CD4-positive, alpha-beta memory T cell (primary cell): ENCODE measurements at places on chromosomes 16 and 17. TPM values are rescaled to one million over a fixed set of nuclear protein-coding genes. Genes with fewer than 3 reads are reported as not detected.

Gene MCRIP1
- 66.7 TPM for polyA plus RNA-seq

GRCh38 chr16:22857296-22858025, 43.5 kb downstream of the HS3ST2 start:
- no peak for DNase-seq

DNA sequence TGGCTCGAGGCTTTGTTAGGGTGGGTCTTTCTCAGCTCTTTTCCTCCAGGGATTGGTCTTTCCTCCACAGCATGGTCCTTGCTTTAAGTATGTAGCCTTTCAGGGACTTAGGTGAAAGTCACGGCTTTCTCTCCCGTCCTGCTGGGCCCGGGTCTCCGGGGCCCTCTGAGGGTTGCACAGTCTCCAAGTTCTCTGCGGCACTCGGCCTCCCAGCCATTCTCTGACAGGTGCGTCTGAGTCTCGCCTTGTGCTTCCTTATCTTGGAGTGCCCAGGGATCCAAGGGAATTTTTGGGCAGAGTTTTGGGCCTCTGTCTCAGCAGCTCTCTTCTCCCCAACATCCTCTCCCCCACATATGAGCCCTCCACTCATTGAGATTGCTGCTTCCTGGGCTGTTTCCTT, 36.6 kb downstream of the ZNF750 start:
- DNase-seq: no peak

DNA sequence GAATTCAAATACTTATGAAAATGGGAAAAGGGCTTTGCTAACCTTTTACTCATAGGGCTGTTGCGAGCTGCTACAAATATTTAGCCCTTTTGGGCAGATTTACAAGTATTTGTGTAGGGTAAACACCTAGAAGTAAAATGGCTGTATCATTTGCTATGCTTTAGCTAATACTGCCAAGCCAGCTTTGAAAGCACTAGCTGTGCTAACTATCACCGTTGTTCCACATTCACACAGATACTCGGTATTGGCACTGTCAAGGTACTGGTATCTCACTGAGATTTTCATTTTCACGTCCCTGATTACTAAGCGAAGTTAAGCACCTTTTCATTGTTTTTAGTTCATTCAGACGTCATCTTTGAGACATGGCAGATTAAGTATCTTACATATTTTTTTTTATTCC, 84.8 kb downstream of the GLG1 start:
- no peak for DNase-seq

- no peak for DNase-seq
Measured at GRCh38 chr17:38660097-38661025, 14.4 kb downstream of the EPOP start.

DNA sequence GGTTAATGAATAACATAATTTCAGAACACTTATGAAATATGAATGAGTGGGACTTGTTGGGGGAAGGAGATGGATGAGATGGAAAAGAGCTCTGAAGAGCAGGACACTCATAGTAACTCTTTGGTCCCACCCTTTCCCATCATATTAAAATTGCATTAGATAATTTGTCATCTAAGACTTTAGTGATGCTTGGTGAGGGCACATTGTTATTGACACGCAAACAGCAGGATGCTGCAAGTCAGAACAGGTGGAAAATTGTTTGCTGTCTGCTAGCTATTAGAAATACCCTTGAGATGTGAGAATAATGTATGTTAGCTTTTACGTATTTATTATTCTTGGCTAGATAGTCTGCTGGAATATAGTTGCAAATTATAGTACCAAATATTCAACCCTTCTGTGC, 75.7 kb downstream of the TANC2 start:
- no peak for DNase-seq

DNA sequence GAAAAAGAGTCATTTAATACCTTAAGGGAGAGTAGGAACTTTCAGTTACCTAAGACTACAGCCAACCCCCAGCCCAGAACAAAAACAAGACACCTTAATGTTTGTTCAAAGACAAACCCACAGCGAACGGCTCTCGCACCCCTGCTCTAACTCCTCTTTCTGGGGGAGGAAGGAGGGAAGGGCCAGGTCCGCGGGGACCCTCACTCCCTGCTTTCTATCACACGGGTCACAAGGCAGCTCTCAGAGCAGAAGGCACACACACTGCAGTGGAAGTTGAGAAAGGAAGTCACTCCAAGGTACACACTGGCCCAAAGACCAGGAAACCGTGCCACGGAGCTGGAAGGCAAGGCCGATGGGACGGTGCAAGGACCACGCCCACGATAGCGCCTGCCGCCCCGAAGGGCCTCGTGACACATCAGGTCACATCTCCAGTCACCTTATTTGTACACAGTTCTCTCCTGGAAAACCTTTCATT, 10.0 kb downstream of the LITAFD start:
- DNase-seq: no peak

DNA sequence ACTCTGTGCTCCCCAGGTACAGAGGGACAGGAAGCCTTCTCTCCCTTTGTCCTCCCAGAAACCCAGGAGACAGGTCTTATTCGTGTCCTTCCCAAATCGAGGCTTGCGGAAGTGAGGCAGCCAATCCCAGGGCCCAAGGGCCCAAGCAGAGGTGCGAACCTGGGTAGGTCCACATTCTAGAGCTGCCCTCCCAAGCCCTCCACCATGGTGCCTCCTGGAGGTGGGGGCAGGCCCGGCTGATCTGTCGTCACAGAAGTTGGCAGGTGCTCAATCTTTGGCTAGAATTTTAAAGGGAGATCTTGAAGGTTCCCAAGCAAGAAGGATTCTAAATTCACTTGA, 21.5 kb downstream of the MRC2 start:
- no peak for DNase-seq

Gene KRTAP2-1
- polyA plus RNA-seq: not detected

Gene SLC25A39
- polyA plus RNA-seq: 116 TPM

Gene RPS15A
- polyA plus RNA-seq: 2,383 TPM

DNA sequence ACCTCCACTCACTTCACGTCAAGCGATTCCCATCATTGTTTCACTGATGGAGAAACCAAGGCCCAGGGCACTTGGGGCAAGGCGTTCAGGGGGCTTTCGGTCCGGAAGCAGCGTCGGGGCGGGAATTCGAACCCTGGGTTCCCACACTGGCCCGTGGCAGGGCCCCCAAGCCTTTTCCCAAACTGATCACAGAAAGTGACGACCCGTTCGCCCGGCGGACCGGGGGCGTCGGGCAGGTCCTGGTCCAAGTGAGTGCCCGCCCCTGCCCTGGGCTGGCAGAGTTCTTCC, 856 bp upstream of the MON1B start:
- DNase-seq: no peak

Gene HEATR9
- polyA plus RNA-seq: not detected

GRCh38 chr16:20833086-20833485, 26.8 kb downstream of the REXO5 start:
- DNase-seq: no peak

DNA sequence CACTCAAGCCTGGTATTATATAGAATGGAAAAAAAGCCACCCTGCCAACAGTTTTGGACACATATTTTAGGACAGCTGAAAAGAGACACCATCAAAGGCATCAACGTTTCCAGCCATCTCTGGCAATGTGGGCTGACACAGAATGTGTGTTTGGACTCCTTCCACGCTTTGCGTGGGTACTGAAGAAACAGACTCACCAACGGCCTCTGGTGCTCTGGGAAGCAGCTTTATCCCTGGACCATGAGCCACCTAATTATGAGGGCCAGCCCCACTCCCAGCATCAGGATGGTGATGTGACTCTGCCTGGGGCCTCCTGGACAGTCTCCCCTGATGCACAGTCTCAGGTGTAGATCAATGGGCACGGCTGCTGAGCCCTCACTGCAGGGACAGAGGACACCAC, 27.9 kb downstream of the CCDC57 start:
- no peak for DNase-seq

- no peak for DNase-seq
Measured at GRCh38 chr17:46108550-46109110, 84.6 kb downstream of the KANSL1 start.

Gene DHRS7C
- polyA plus RNA-seq: not detected

- DNase-seq: no peak
Measured at GRCh38 chr16:8380311-8380710, 210.0 kb downstream of the TMEM114 start.

DNA sequence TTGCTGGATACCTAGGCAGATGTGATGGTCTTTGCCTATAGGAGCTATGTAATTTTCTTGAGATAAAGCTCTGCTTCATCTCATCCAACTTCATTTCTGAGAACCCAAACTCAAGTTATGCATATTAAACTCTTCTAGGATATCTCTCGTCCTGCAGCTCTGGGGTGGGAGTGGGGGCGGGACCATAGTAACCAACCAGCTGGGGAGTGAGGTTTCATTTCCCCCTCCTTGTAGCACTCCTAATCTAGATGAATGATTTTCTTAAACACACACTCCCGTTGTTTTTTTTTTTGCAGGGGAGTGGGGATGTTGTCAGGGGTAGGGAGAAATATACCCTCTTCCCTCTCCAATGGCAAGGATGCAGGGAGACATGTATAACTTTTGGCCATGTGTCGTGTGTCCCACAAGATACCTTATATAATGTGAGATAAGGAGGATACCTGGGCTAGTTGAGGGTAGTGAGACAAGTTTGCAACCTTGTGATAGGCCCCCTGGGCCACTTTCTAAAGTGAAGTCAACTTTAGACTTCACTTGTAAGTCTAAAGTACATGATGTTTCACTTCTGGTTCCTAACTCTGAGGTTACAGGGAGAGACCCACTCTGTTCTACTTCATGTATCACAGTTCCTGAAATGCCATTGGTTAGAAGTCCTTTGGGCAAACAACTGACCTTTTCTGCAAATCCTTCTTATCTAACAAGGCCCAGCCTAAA, 10.5 kb upstream of the HEATR6 start:
- no peak for DNase-seq

DNA sequence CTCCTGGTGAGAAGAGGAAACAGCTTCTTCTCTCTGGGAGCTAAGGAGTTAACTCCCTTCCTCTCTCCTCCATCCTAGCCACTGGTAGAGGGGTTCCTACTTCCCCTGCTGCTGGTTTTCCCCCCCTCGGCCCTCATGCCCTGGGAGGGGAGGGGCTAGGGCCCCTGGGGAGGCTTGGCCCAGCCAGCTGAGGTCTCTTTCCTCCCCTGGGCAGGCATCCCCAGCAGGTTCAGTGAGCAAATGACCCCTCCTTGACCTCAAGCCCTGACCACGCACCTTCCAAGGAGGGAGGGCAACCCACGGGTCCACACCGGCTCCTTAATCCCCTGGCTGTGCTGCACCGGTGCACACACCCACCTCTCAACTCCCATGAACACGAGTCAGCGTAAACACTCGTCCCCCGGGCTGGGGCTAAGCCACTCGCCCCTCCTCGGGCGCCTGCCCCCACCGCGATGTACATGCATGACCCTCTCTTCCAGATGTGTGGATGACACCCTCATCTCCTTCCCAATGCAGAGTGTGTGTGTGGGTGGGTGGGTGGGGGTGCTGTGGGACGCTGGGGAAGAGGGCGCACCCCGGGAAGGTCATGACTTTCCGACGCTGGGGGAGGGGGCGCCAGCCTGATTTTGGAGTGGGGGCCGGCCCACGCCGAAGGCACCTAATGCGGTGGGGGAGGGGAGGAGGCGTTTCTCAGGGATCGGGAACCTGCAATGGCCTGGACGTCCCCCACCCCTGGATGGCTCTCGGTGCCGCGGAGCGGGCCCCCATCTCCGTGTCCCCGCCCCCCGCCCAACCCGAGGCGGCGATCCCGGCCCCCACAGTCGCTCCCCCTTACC, 33.7 kb downstream of the SRCIN1 start:
- DNase-seq: no peak

Gene MYL11
- polyA plus RNA-seq: 1.1 TPM

GRCh38 chr17:45389354-45389753, 43.3 kb downstream of the ARHGAP27 start:
- DNase-seq: no peak

DNA sequence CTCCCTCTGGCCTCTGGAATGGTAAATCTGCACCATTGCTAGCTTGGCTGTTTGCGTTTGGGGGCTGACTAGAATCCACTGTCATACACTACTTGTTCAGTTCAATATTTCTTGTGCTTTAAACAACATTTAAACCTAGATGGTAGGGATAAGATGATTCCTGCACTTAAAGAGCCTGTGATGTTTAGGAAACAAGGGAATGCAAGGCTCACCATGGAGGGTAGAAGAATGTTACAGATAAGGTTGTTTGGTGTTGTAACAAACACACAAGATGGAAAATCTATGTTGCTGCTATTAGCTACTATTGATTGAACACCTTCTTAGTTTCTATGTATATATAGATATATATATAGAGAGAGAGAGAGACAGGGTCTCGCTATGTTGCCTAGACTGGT, 31.4 kb downstream of the YPEL2 start:
- DNase-seq: no peak

- peak; percentile 62 for DNase-seq
Measured at GRCh38 chr17:10699856-10700255, 2.5 kb downstream of the ADPRM start.

Gene CFAP97D1
- polyA plus RNA-seq: not detected

- DNase-seq: no peak
Measured at GRCh38 chr17:31877911-31878702, 19.1 kb upstream of the COPRS start.

Gene PRDM7
- polyA plus RNA-seq: not detected

Gene PFAS
- 14.8 TPM for polyA plus RNA-seq

- DNase-seq: no peak
Measured at GRCh38 chr16:81544700-81545271, 100.2 kb downstream of the CMIP start.

DNA sequence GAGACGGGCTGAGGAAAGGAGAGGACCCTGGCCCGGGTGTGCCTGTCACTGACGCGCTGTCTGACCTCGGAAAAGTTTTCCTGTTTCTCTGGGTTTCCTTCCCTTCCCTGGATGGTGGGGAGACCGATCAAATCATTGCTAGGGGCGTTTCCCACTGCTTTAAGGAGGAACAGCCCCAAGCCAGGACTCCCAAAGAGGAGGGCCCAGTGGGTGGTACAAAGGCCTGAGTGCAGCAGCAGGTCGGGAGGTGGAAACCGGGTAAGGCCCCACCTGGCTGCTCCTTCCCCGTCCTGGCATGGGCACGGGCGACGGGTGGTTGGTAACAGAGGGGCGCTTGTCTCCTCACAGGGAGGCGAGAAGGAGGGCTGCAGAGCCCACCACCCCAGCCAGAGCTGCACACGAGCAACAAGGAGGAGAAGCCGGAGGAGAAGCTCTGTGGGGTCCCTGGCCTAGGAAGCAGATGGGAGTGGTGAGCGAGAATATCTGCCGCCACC, 2.2 kb downstream of the SRL start:
- DNase-seq: no peak

DNA sequence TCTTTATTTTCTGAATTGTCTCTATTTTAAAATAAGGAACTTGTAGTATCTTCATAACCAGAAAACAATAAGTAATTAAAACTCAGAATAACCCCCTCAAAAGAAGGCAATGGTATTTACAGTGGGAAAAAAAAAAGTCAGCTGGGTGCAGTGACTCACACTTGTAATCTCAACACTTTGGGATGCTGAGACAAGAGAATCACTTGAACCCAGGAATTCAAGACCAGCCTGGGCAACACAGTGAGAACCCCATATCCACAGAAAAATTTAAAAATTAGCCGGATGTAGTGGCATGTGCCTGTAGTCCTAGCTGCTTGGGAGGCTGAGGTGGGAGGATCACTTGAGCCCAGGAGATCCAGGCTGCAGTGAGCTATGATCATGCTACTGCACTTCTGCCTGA, 33.5 kb downstream of the ADAM11 start:
- no peak for DNase-seq

GRCh38 chr16:75193265-75193650, 13.7 kb downstream of the CTRB2 start:
- DNase-seq: no peak

- no peak for DNase-seq
Measured at GRCh38 chr16:89847051-89847939, 19.0 kb downstream of the SPIRE2 start.
